Suprapubic skin (tissue), 4 donors: ENCODE measurements at places on chromosomes 13 and 19.

DNA sequence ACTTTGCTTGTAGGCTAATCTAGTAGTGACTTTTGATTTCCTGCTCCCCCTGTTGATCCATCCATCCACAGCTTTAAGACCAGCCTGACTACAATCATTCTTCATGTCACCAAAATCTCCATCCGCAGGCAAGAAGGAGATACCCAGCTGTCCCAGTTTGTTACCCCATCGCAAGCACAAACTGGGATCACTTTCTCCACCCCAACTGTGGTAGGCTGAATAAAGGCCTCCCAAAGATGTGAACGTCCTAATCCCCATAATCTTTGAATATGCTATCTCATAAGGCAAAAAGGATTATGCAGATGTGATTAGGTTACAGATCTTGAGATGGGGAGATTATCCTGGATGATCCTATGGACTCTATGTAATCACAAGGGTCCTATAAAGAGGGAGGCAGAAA is 202.0 kb downstream of the ENOX1 start:
- no peak overlapping the region for H3K4me3 ChIP-seq
- H3K36me3 ChIP-seq = no peaks in the 10 kb centered on the region
- no peaks in the 10 kb centered on the region for H3K27me3 ChIP-seq
- H3K27ac ChIP-seq = no peak overlapping the region
- no peaks in the 10 kb centered on the region for H3K4me1 ChIP-seq

DNA sequence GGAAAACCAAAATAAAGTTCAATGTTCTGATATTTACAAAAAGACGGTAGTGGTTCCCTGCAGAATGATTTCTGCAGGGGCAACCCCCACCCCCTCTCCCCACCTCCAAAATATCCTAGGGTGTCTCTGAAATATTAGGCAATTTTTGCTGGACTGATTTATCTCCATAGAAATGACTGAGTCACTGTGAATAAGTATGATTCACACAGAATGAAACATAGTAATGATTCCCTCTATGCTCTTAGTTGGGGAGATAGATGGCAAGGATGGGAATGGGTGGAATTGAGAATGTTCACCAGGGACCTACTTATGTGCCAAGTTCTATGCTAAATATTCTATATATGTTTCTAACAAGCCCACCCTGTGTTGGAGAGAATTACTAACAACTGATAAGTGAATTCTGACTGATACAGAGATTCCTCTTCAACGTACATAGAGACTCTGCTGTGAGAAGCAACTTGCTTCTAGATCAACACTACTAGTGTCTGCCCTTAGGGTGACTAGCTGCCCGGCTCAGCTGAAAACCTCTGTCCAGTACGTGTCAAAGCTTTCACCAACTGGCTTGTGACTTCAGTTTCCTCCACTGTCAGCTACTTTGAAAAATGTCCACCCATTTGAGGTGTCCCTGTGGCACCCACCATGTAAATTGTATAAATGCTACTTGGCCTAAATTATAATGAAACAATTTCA is 38.4 kb upstream of the RAP2A start:
- no peaks in the 10 kb centered on the region for H3K4me1 ChIP-seq
- no peak overlapping the region for H3K4me3 ChIP-seq
- no peaks in the 10 kb centered on the region for H3K27me3 ChIP-seq
- H3K36me3 ChIP-seq = peaks cover 10% of the 10 kb centered on the region
- no peak for DNase-seq

- no peak overlapping the region for H3K27ac ChIP-seq
- H3K27me3 ChIP-seq = no peaks in the 10 kb centered on the region
- H3K4me3 ChIP-seq = no peak overlapping the region
- DNase-seq = no peak
These were observed 69.8 kb downstream of the SIAH3 start for GRCh38 chr13:45781553-45782326.

GRCh38 chr13:85140192-85140591 is 659.0 kb downstream of the SLITRK6 start:
- no peak overlapping the region for H3K27ac ChIP-seq
- no peak for DNase-seq
- H3K4me3 ChIP-seq = no peak overlapping the region
- no peaks in the 10 kb centered on the region for H3K27me3 ChIP-seq
- H3K4me1 ChIP-seq = no peaks in the 10 kb centered on the region

- no peak overlapping the region for H3K4me3 ChIP-seq
- no peak overlapping the region for H3K27ac ChIP-seq
- peaks cover under 1% of the 10 kb centered on the region for H3K4me1 ChIP-seq
- no peaks in the 10 kb centered on the region for H3K36me3 ChIP-seq
- H3K27me3 ChIP-seq = peaks cover 5% of the 10 kb centered on the region
These were observed 10.6 kb upstream of the UBE2S start for GRCh38 chr19:55418185-55418584.

DNA sequence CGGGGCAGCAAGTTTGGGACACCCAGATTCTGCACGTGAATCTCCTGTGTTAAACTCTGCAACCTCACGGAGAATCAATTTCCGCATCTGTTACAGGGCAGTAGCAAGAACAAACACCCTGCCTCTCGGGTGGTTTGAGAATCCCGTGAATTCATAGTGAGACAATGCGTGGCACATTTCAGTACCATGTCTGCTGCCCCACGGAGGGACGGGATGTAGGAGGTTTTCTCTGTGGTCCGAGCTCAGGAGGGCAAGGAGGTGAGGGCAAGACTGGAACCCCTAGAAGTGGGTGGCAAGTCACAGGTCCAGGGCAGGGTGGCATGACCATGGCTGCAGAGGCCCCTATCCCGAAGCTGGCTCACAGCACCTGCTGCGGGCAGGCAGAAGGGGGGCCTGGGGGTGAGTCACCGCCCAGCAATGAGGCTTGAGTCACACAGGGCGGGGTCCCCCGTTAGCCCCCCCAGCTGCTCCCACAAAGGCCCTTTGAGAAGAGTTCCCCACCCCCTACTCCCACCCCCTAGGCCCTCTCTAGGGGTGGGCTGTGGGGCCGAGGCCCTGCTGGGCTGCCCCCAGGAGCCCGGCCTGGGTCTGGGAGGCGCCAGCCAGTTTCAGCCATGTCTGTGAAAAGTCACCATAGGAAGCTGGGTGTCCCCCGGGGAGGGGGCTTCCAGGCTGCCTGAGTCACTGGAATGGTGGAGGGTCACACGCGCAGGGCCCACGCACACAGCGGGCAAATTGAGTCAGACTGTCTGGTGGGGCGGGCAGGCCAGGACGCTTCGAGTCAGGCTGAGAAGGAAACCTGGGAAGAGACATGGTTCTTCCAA is 25.8 kb upstream of the NANOS3 start:
- peak overlapping the region; percentile 100 for H3K27ac ChIP-seq
- no peaks in the 10 kb centered on the region for H3K36me3 ChIP-seq
- peaks cover 68% of the 10 kb centered on the region for H3K4me1 ChIP-seq
- DNase-seq = peak; percentile 97
